ENCODE measurements at places on chromosomes 6 and 20. TPM values are rescaled to one million over a fixed set of nuclear protein-coding genes. Genes with fewer than 3 reads are reported as not detected.
A peak's percentile ranks its signal among the peaks of the same experiment; 100 is the strongest.

ADAM33 gene
- 0.47 TPM for total RNA-seq

- no peaks in the 10 kb centered on the region for H3K27me3 ChIP-seq
- no peak overlapping the region for H3K27ac ChIP-seq
- H3K4me1 ChIP-seq: peaks cover 3% of the 10 kb centered on the region
- DNase-seq: no peak
- H3K36me3 ChIP-seq: no peaks in the 10 kb centered on the region
- H3K4me3 ChIP-seq: no peak overlapping the region
Measured at GRCh38 chr6:5442916-5443315, 181.6 kb downstream of the FARS2 start.

GRCh38 chr6:119517428-119517827 lies 167.9 kb upstream of the MAN1A1 start:
- H3K4me3 ChIP-seq: no peak overlapping the region
- H3K36me3 ChIP-seq: no peaks in the 10 kb centered on the region
- peaks cover 32% of the 10 kb centered on the region for H3K4me1 ChIP-seq

DNA sequence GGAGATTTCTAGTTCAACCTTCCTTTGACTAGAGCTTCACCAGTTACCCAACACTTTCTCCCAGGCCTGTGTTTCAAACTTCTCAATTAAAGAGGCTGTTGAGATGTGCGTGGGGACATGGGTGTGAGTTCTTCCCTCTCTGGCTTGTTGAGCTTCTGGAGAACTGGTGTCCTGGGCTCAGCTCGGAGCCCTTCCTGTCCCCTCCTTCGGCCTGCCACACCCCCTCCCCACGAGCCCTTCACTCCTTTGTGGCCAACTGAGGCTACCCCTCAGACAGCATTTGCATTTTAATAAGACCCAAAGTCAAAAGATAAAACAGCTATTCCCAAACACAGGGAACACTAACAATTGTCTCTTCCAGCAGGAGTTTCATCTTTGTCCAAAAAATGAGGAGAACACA lies 123.3 kb upstream of the MLN start:
- H3K27me3 ChIP-seq: peaks cover 12% of the 10 kb centered on the region
- no peaks in the 10 kb centered on the region for H3K36me3 ChIP-seq
- no peak overlapping the region for H3K27ac ChIP-seq
- no peaks in the 10 kb centered on the region for H3K4me1 ChIP-seq

SLC26A8 gene
- not detected for total RNA-seq

DNA sequence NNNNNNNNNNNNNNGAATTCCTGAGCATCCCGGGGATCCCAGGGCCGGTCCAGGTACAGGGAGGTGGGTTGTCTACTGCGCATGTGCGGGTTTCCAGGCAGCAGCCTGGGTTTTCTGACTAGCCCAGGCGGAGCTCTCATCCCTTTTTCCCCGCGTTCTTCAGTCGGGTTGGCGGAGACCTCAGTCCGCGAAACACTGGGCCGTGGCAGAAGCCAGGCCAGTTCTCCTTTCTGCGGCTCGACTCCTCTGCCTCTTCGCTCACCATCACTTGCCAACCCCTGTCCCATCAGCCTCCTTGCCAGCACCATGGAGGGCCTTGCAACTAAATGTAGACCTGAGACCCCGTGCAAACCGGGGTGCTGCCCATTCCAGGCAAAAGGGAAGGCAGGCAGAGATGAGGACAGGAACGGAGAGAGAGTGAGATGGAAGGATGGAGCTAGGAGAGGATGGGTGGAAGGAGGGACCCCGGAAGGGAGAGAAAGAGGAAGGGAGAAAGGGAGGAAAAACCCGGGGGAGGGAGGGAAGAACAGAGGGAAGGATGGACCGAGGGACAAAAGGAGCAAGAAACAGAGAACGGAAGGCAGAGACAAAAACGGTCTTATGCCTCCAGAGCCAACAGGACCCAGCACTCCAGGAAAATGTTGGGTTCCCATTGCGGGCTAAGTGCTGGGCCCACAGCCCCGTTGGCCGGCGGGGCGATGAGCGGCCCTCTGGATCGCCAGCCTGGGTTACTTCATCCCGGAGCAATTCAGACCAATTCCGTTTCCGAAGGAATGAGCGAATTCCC lies 445.4 kb upstream of the DEFB115 start:
- no peaks in the 10 kb centered on the region for H3K27me3 ChIP-seq
- H3K36me3 ChIP-seq: peaks cover 11% of the 10 kb centered on the region
- no peak overlapping the region for H3K4me3 ChIP-seq
- no peak overlapping the region for H3K27ac ChIP-seq

DNA sequence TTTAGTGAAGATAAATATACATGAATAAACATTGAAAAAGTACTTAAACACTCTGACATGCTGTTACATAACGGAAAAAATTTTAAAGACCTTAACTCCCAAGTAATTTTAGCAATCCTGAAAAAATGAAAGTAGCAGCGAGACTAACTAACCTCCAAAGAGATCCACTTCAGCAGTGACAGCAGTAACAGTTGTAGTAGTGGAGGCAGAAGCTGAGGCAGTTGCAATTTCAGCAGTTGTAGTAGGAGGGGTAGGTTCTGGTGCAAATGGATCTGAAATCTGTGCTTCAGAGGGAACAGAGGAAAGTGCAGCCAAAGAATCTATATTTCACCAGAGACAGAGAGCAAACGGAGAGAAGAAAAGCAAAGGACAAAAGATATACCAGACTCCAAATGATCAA lies 88.8 kb downstream of the PRSS35 start:
- no peaks in the 10 kb centered on the region for H3K36me3 ChIP-seq
- H3K4me3 ChIP-seq: no peak overlapping the region
- DNase-seq: no peak
- H3K27me3 ChIP-seq: no peaks in the 10 kb centered on the region

GRCh38 chr6:104087765-104088164 lies 772.0 kb downstream of the HACE1 start:
- no peaks in the 10 kb centered on the region for H3K36me3 ChIP-seq
- H3K27me3 ChIP-seq: no peaks in the 10 kb centered on the region
- H3K4me3 ChIP-seq: no peak overlapping the region
- no peaks in the 10 kb centered on the region for H3K4me1 ChIP-seq
- DNase-seq: no peak
- H3K27ac ChIP-seq: no peak overlapping the region

BPI gene
- total RNA-seq: not detected

- no peaks in the 10 kb centered on the region for H3K36me3 ChIP-seq
- DNase-seq: peak; percentile 36
- H3K4me1 ChIP-seq: no peaks in the 10 kb centered on the region
Measured at GRCh38 chr6:41733707-41734665, 1.4 kb downstream of the TFEB start.

GRCh38 chr6:21355638-21356037 lies 237.9 kb upstream of the SOX4 start:
- H3K4me3 ChIP-seq: no peak overlapping the region
- DNase-seq: no peak
- H3K27ac ChIP-seq: no peak overlapping the region
- no peaks in the 10 kb centered on the region for H3K27me3 ChIP-seq

NRN1 gene
- total RNA-seq: not detected

- H3K27me3 ChIP-seq: no peaks in the 10 kb centered on the region
- no peaks in the 10 kb centered on the region for H3K36me3 ChIP-seq
- no peaks in the 10 kb centered on the region for H3K4me1 ChIP-seq
- no peak for DNase-seq
- no peak overlapping the region for H3K27ac ChIP-seq
Measured at GRCh38 chr6:73969971-73970970, 274.3 kb downstream of the CD109 start.

SLC22A1 gene
- total RNA-seq: 3.0 TPM

SLC22A16 gene
- not detected for total RNA-seq

NNAT gene
- total RNA-seq: 87.4 TPM

DNA sequence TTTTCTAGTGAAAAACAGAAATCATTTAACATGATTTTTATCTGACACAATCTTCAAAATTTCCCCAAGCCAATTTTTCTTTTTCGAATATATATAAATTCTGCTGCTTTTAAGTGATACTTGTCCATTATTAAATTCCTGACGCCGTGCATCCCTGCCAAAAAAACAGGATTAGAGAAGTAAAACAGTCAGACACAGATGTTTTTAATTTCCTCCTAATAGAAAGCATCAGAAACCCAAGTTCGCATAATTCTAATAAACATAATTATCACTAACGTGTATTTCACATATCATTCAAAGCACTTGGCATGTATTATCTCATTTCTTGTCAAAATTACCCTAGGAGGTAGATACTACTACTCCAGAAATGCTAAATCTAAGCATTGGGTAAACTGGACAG lies 179.5 kb downstream of the ZFP64 start:
- peaks cover 8% of the 10 kb centered on the region for H3K36me3 ChIP-seq
- H3K4me1 ChIP-seq: peaks cover 26% of the 10 kb centered on the region
- no peak overlapping the region for H3K4me3 ChIP-seq
- DNase-seq: no peak

GRCh38 chr20:61993058-61993457 lies 72.6 kb downstream of the TAF4 start:
- H3K4me3 ChIP-seq: no peak overlapping the region
- H3K4me1 ChIP-seq: no peaks in the 10 kb centered on the region
- no peak overlapping the region for H3K27ac ChIP-seq
- peaks cover 66% of the 10 kb centered on the region for H3K36me3 ChIP-seq

CLIC5 gene
- total RNA-seq: 28.4 TPM

HMGCLL1 gene
- 0.96 TPM for total RNA-seq

- no peak overlapping the region for H3K4me3 ChIP-seq
- DNase-seq: no peak
- H3K27ac ChIP-seq: no peak overlapping the region
Measured at GRCh38 chr20:48738399-48739304, 89.1 kb downstream of the PREX1 start.

DNA sequence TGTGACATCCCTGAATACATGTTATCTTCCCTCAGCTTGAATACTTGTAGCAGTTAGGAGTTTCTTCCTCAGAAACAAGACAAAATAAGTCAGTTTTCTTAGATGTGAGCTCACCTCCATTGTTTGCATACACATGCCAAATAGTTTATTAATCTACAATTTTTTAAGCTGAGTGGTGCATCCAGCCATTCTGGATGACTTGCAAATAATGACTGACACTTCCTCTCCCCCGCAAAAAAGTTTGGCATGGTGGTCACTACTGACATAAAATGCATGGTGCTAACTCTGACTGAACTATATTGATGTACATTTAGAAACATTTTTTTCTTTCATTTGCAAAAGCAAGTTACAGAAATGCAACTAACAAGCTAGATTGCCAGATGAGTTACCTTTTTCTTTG lies 55.5 kb downstream of the CYB5R4 start:
- H3K4me3 ChIP-seq: no peak overlapping the region
- H3K36me3 ChIP-seq: no peaks in the 10 kb centered on the region
- no peaks in the 10 kb centered on the region for H3K4me1 ChIP-seq
- no peak overlapping the region for H3K27ac ChIP-seq
- DNase-seq: no peak

GRCh38 chr6:107543567-107543966 lies 53.6 kb downstream of the SOBP start:
- no peak overlapping the region for H3K27ac ChIP-seq
- H3K36me3 ChIP-seq: peaks cover 8% of the 10 kb centered on the region
- no peak overlapping the region for H3K4me3 ChIP-seq
- H3K27me3 ChIP-seq: no peaks in the 10 kb centered on the region
- no peak for DNase-seq
- peaks cover 21% of the 10 kb centered on the region for H3K4me1 ChIP-seq

GRCh38 chr6:158589366-158589765 lies 29.5 kb downstream of the TMEM181 start:
- no peaks in the 10 kb centered on the region for H3K27me3 ChIP-seq
- H3K36me3 ChIP-seq: peaks cover 36% of the 10 kb centered on the region
- H3K4me3 ChIP-seq: no peak overlapping the region
- DNase-seq: no peak

GRCh38 chr20:50930139-50930975 lies 880 bp downstream of the ADNP start:
- no peaks in the 10 kb centered on the region for H3K27me3 ChIP-seq
- peaks cover 31% of the 10 kb centered on the region for H3K36me3 ChIP-seq
- peak overlapping the region; percentile 93 for H3K4me3 ChIP-seq
- peaks cover 35% of the 10 kb centered on the region for H3K4me1 ChIP-seq

HLA-DRB5 gene
- total RNA-seq: 0.60 TPM

DNA sequence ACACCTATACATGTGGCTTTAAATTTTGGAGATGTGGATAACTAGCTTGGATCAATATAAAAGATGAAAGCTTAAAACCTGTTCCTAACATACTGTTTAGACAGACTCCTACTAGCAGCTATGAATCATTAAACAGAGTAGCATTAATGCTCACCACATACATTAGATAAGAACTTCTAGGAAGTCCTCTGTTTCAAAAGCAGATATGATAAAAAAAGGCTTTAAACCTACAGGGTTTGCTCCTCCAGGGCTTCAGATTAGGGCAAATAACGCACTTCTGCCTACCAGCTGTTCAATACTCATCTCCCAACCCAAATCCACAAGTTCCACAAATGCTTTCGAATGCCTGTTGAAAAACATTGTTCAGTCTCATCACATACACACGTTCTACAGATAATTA lies 1.5 kb downstream of the REPS1 start:
- no peak for DNase-seq
- H3K4me1 ChIP-seq: peaks cover 33% of the 10 kb centered on the region
- no peaks in the 10 kb centered on the region for H3K36me3 ChIP-seq
- peak overlapping the region; percentile 80 for H3K4me3 ChIP-seq
- H3K27me3 ChIP-seq: peaks cover 5% of the 10 kb centered on the region

- no peak for DNase-seq
- peaks cover 9% of the 10 kb centered on the region for H3K27me3 ChIP-seq
- no peaks in the 10 kb centered on the region for H3K36me3 ChIP-seq
- peak overlapping the region; percentile 57 for H3K27ac ChIP-seq
- no peak overlapping the region for H3K4me3 ChIP-seq
Measured at GRCh38 chr20:50009521-50010454, 27.0 kb downstream of the SNAI1 start.

ZNF391 gene
- total RNA-seq: 9.8 TPM
